ENCODE measurements at places on chromosomes 12 and 14. TPM values are rescaled to one million over a fixed set of nuclear protein-coding genes. Genes with fewer than 3 reads are reported as not detected.

DNA sequence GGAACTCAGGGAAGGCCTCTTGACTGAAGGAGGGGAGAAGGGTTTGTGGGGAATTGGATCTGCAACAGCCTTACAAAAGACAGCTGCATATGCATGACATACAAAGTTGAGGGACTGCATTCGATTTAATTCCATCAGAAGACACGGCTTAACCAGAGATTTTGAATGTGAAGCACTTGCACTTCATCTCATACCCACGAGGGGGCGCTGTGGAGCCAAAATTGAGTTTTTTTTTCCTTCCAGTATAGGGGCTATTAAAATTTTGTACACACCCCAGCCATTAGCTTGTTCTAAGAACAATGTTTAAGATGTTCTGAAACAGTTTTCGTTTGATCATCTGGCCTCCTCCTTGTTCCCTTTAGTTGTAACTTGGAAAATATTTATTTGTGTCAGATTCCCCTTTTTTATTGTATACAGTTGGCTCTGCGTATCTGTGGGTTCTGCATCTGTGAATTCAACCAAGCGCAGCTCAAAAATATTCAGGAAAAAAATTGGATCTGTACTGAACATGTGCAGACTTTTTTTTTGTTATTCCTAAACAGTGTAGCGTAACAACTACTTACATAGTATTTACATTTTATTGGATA lies 1.6 kb downstream of the SUDS3 start:
- peak; percentile 94 for DNase-seq

- DNase-seq: no peak
Measured at GRCh38 chr12:1283316-1283715, 292.3 kb downstream of the ERC1 start.

DNA sequence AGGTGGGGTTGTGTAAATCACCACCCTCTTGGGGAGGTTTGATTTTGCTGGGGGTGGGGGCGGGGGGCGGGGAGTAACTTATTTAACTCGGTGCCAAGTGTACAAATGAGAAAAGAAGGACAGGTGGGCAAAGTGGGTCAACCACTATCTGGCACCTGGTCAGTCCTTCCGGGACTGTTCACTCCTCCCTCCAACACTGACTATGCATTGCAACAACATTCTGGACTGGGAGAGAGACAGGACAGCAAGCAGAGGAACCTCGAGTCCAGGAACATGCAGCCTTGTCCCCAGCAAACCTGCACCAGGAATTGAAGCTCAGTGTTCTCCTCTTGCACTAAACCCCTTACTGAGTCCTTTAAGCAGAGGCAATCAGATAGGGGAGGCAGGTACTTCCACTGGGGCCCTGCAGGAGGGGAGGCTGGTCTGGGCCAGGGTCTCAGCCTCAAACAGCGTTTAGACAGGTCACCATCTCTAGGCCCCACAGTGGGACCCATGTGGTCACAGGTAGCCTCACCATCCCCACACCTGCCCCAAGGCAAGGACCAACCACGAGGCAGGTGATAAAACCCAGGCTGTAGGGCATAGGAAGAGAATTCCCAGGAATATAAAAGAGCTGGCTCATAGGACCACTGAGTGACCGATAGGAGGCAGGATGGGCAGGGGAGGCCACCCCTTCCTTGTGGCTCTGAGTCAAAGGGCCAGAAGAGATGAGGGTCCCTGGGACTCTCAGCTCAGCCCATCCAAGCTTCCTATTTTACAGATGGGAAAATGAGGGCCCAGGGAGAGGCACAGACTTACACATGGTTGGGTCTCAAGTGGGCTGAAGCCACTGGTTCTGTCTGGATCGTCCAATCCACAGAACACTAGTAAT lies 9.8 kb downstream of the CCDC85C start:
- no peak for DNase-seq

DNA sequence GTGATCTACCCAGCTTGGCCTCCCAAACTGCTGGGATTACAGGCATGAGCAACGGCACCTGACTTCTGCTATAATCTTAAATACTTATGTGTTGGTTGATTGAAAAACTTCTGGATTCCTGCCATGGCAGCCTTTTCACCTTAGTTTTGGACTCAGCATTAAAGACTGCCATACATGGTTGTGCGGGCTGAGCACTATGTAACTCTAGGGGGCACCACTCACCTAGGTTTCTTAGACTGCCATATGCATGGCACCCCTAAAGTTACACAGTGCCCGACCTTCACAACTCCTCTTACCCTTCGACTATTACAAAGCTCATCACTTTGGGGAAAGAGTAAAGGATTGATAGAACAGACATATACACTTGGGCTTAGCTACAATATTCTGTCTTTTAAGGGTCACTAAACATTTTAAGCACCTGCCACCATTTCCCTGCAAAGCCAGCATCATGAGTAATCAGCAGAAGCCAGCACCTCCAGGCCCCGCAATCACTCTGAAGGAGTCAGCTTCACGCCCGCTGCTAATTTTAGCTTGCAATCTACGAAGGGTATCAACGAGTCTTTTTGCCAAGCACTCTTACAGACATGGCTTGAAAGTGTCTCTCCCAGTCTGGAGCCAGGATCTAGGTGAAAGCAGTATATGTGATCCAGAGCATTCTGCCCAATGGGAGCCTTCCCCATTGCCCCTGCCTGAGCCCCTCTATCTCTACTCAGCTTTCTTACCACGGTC lies 59.8 kb downstream of the SUDS3 start:
- no peak for DNase-seq

MSRB3 gene
- total RNA-seq: not detected

DNA sequence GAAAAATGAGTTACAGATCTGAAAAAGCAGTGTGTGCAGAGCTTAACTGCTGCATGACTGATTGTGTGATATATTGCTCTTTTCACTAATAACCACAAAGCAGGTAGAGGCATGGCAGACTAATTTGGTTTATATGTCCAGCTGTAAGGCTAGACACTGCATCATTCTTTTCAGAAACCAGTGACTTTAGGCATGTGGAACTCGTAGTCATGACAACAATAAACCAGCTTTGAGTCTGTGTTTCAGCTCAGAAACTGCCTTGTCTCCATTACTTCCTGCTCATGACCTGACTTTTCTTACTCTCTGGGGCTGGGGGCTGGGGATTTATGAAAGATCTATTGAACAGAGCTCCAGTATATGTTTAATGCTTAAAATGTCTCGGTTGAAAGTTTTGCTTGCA lies 146.8 kb upstream of the LRIG3 start:
- no peak for DNase-seq

BICDL1 gene
- 148 TPM for total RNA-seq

GRCh38 chr14:20757965-20758364 lies 10.2 kb upstream of the EDDM3B start:
- peak; percentile 72 for DNase-seq
